ENCODE measurements at places on chromosomes 5 and 9.

- no peak for DNase-seq
Observed at GRCh38 chr5:17831279-17831678, 197.0 kb downstream of the TAF11L14 start.

DNA sequence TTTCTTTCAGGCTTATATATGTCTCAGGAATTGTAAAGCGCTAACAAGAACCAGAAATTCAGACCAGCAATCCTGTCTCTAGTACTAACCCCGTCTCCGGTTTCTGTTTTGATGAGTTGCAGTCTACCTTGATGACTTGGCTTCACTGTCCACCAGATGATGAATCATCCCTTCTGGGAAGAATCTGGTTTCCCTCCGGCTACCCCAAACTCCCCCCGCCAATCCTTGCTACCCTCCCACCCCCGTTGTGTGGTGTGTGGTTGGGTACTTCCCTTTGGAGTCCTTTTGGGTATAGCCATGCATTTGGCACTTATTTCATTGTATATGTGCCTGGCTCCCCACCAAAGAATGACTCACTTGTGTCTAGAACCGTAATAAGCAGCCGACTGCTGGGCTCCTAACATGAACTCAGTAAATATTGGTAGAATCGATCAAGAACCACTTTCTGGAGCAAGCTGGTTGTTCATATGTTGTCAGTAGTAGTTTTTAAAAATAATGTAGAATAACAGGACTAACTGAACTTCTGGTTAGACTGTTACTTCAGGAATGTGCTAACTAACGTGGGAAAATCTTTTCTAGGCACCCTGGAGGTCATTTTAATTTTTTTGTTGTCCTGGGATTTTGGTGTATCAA is 8.3 kb upstream of the TGFBI start:
- DNase-seq: peak; percentile 96

DNA sequence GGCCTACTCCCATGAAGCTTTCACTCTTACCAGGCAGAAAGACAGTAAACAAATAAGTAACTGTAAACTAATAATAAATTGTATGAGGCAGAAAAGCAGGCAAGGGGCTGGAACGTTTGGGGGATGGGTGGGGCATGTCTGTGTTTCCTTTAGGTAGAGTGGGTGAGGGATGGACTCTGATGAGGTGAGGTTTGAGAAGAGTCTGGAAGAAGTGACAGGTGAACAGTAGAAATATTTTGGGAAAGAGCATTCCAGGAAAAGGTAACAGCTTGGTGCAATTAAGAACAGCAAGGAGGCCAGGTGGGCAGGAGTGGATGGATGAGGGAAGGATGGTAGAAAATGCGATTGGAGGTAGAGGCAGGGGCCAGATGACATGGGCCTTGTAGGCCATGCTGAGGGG is 56.5 kb downstream of the PTTG1 start:
- no peak for DNase-seq

GRCh38 chr9:76564297-76564696 is 105.3 kb downstream of the GCNT1 start:
- no peak for DNase-seq

DNA sequence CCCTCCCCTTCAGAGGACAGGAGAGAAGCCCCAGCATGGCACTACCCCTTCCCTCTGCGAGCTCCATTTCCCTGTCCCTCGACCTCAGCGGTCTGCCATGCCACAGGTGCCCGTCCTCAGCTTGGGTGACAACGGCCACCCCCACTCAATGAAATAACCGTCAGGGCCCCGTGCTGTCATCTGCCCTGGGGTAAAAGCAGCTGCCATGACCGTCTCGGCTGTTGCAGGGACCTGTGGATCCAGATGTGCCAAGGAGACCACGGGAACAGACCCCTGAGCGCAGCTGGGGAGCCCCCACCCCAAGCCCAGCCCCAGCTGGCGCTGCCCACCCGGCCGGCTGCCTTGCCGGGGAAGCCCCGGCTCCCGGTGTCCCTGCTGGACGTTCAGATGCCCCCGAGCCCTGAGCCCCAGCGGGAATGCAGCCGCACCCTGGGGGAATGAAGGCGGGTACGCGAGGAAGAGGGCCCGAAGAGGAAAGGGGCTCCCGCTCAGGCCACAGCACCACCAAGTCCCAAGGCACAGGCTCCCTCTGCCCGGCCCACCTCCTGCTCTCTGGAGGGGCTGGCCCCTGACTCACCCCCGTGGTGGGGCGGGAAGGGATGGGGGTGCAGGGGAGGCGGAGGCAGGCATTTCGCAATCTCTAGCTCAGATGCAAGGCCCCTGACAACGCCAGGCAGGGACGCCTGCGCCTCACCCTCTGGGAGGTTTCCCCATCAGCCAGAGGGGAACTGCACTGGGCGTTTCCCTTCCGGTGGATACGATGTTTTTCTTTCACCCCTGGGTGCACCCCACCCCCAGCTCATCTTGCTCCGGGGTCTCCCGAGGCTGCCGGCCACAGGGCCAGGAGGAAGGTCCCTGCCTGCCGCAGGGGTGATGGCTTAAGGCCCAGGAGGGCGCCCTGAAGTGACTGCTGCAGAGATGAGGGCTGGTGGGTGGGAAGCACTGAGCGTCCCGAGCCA is 49.2 kb downstream of the NACC2 start:
- no peak for DNase-seq

DNA sequence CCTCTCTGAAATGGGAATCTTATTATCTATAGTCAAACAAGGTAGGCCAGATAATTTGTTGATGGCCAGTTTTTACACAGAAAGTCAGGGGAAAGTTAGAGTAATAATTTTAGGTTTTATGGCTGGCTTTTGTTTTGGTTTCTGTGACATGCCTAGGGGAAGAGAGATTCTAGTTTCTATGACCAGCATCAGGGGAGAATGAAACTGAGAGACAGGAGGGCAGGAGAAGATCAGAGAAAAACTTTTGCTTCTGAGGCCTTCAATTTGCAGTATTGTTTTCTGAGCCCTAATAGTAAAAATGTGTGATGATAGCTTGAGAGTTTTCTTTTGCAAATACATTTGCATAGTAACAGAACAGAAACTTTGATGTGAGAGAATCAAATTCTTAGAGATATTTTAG is 564.3 kb downstream of the ZNF608 start:
- DNase-seq: no peak

- no peak for DNase-seq
Observed at GRCh38 chr5:98804066-98804465, 30.6 kb downstream of the RGMB start.

- DNase-seq: no peak
Observed at GRCh38 chr9:99782962-99783718, 38.5 kb upstream of the NR4A3 start.

- DNase-seq: no peak
Observed at GRCh38 chr5:97026721-97027120, 90.8 kb downstream of the LNPEP start.

GRCh38 chr5:171667341-171668096 is 118.1 kb upstream of the SMIM23 start:
- peak; percentile 84 for DNase-seq

DNA sequence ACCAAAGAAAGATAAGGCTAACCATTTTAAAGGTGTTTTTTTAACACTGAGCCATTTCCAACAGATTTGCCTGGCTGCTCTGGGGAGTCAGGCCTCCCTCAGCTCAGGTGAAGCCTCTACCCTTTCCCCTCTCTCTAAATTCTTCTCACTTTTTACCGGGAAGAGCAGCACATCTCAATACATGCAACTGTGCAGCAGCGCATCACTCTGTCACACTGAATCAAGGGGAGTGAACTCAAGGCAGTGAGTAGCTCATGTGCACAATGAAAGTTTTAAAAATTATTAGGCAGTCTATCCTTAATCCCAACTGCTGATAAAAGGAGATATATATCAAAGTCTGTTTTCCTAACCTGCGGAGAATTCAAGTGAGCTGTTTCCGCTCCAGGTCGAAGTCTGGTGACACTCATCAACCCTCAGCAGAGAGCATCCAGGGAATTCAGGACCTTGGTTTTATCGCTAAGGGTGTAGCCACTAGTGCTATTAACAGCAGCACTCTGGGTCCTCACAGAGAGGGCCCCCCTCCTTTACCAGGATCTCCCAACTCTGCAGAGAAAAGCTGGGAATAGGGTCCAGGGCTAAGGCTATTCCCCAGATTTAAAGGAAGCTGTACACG is 1.0 kb downstream of the CEMIP2 start:
- DNase-seq: no peak

GRCh38 chr5:123810746-123811340 is 298.9 kb downstream of the CSNK1G3 start:
- DNase-seq: no peak

All from brain microvascular endothelial cell (primary cell).